Stimulated activated CD4-positive, alpha-beta T cell treated with anti-CD3 and anti-CD28 coated beads, Interleukin-4, amount 100 ng/mL, for 48 hours (primary cell): ENCODE measurements at places on chromosomes 6 and 20.

- DNase-seq, result no peak
Measured at GRCh38 chr6:113396730-113397129, 460.4 kb upstream of the MARCKS start.

- no peak for DNase-seq
Measured at GRCh38 chr6:31717499-31718222, 2.5 kb downstream of the LY6G6D start.

DNA sequence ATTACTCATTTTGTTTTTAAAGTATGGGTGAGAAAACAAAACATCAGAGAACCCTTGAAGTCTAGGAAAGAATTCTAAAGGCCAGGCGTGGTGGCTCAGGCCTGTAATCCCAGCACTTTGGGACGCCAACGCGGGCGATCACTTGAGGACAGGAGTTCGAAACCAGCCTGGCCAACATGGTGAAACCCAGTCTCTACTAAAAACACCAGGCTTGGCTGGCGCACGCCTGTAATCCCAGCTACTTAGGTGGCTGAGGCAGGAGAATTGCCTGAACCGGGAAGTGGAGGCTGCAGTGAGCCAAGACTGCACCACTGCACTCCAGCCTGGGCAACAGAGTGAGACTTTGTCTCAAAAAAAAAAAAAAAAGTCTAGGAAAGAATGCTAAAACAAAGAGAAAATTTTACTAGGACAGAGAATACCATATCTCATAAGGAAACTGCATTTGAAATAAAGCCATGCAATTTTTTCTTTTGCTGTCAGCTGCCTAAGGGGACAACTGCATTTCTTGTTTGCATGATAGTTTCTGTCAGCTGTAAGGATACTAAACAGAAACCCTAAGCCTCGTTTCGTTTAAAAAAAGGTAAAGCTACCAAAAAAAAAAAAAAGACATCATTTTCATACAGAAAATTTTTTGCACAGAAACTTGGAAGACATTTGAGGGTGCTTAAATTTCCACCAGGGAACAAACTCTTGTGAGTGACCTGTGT lies 32.1 kb downstream of the SMLR1 start:
- no peak for DNase-seq

- no peak for DNase-seq
Measured at GRCh38 chr6:2714111-2714895, 36.4 kb downstream of the MYLK4 start.

- no peak for DNase-seq
Measured at GRCh38 chr6:56756219-56756789, 113.6 kb upstream of the DST start.

- DNase-seq, result no peak
Measured at GRCh38 chr6:36124881-36125280, 5.4 kb upstream of the MAPK13 start.

- no peak for DNase-seq
Measured at GRCh38 chr6:39881851-39882530, 52.3 kb downstream of the MOCS1 start.

DNA sequence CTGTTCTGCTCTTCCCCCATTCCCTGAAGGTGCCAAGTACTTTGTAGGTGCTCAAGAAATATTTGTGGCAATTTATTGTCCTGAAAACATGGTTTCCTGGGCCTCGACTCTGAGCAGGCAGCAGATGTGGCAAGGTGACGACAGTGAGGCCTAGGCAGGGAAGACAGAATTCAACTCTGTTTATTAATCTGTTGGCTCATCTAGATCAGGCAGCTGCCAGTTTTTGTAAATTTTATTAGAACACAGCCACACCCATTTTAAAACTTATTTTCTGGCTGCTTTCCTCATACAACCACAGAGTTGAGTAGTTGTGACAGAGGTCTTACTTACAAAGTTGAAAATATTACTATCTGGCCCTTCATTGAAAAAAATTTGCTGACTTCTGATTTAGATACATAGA lies 24.5 kb downstream of the MAPK14 start:
- no peak for DNase-seq

DNA sequence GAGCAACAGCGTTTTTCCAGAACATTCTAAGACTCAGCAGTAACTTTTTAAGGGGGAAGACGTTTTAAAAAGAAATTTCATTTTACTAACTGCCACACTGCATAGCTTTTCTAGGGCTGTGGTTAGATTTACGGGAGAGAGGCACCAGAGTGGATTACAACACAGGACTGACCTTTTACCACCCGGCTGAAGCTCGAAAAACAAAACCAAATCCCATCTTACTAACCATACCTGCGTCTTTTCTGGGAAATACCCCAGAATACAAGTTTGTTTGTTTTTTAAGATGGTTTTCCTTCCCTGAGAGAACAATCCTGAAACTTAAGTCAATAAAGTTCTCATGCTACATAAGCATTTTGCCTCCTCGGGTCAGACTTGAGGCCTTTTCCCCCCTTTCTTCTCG lies 209.3 kb upstream of the SOX4 start:
- no peak for DNase-seq

- no peak for DNase-seq
Measured at GRCh38 chr20:39736434-39737327, 774.5 kb downstream of the DHX35 start.

GRCh38 chr20:34771680-34772081 lies 53.8 kb downstream of the NCOA6 start:
- DNase-seq, result no peak

GRCh38 chr6:24875534-24875901 lies 60.2 kb downstream of the RIPOR2 start:
- DNase-seq, result no peak

DNA sequence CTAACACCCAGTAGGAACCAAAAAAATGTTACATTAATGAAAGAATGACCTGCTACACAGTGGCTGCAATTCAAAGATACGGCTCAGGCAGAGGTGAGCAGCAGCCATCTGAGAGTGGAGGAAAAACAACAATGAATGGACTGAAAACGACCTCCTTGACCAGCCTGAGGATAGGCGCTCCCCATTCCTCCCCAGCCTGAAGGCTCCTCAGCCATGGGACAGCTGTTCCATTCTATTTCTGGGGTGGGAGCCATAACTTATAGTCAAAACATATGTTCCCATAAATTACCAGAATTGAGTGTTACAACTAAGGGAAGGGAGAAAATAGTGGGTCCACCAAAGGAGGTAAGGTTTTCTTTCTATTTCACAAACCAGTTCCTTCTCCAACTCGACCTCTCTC lies 27.2 kb downstream of the FYN start:
- DNase-seq, result no peak

DNA sequence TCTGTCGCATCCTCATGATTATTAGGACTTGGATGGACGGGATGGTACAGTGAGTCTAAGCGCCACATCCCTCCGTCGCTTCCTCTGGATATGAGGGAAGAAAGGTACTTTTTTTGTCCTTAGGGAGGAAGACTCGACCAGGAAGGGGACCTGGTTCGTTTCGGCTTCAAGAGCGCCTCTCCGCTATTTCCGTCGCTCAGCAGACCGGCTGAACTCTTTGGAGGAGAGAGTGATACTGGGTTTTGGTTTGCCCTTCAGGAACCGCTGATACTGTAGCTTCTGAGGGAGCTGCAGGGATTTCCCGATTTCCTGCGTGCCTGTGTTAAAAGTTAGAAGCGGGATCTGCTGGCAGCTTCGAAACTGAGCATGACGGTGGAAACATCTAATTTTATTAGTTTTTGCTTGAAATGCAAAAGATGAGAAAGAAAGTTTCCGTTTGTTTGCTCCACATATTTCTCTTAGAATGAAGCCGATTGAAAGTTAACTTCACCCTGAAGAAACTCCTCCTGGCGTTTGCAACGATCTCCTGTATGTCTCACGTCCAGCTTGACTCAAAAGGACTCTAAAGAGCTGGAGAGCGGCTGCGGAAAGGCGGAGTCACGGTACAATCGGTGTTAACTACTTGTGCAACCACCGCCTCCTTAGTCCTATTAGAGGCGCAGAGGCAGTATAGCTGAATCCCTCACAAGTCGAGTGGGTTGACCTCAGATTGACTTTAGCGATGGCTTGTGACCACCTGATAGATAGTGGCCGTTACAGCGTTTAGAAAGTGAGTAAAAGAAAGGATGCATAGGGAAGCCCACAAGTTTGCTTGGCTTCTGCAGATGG lies 129.4 kb downstream of the TRIM27 start:
- DNase-seq, result no peak

GRCh38 chr6:74936886-74937285 lies 269.0 kb downstream of the COL12A1 start:
- DNase-seq, result no peak

DNA sequence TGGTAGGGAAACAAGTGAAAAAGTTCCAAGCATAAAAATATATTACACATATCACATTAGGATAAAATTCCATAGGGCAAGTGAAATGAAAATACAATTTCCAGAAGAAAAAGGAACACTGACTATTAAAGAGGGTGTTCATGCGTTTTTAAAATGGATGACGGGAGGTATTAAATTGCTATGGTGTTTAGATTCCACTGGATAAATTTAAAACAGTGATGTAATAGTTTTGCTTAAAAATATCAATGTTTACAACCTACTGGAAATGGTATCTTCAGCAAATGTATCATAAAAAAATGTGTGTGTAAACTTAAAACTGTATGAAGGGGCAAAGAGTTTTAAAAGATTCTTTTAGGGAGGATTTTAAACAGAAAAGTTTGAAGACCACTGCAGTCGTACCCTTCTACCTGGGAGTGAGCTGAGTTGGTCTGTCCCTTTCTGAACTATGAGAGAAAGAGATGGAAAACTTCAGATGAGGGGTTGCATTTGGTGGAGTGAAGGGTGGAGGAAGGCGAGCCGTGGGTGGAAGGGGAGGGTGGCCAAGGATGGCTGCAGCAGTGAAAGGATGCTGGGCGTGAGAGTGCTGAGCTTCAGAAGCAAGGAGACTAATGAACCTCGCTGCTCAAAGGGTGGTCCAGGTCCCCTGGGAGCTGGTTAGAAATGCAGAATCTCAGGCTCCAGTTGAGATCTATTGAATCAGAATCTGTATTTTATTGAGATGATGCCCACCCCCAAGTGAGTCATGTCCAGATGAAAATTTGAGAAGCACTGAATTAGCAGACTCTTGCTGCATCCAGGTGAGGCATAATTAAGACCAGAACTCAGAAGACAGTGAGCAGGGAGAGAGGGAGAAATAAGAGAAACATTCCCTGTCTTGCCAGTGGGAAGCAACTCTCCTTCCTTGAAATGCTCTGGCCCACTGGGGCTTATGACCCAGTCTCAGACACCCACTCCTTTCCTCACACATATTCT lies 54.5 kb upstream of the MRPS10 start:
- DNase-seq, result no peak

DNA sequence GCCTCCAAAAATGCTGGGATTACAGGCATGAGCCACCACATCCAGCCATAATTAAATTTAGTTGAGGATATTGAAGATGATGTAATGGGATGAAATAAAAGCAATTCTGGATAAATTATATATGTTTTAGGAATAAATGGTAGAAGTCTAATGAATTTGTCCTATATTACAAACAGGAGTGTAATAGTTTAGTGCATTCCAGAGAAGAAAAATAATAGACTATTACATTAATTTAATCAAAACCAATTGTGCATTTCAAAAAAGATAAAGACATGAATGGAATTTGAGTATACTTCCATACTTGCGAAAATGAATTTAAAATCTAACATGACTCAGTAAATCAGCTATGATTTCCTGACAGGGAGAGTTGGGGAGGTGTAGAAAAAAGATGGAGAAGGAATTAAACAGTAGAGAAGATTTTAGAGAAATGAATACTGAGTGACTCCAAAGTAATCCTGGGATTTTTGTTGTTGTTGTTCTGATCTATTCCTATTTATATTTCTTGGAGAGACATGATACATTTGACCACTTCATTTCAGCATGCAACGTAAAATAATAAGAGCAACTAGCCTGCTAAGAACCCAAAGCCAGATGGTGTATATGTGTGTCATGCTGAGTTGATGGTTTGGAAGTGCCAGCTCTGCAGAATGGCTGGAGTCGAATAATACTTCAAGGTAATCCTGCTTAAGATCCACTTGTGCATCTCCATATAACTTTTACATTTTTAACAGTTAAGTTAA lies 67.4 kb downstream of the AIG1 start:
- no peak for DNase-seq

- DNase-seq, result no peak
Measured at GRCh38 chr6:116314218-116314617, 34.5 kb upstream of the TSPYL1 start.

- DNase-seq, result no peak
Measured at GRCh38 chr6:45959534-45960145, 56.0 kb downstream of the CLIC5 start.
